ENCODE measurements at places on chromosomes 1 and 21. TPM values are rescaled to one million over a fixed set of nuclear protein-coding genes. Genes with fewer than 3 reads are reported as not detected.

DNA sequence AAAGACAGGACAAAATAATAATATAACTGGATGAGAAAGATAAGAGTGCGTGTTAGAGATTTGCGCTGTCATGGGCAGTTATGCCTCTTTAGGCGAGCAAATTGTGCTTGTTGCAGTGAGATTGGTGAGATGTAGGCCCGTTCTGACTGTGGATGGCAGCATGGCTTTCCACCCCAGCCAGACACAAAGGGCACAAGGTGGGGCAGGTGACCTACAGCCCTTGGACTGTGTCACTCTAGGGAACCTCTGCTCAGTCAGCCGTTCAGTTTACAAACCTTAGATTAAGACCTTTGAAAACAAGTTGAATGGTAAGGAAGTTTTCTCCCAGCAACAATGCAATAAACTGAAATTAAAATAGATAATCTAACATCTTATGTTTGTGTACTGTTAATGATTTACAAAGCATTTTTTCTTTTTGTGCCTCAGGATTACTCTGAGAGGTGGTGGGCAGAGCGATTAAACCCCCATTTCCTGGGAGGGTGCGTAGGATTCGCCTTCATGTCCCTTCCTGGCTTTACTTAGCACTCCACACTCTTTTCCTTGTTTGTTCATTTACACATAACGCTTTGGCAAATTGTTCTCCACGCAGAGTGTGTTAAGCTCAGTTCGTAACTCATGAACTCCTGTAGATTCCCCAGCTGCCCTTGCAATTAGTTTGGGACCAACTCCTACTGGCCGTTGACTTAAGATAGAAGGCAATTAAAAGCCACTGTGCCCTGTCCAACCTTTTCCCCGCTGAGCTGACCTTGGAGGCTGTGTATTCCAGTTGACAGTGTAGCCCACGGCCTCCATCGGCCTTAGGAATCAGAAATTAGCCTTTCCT, 58.1 kb upstream of the IGSF5 start:
- no peak overlapping the region for H3K4me3 ChIP-seq
- DNase-seq = no peak
- H3K36me3 ChIP-seq = no peaks in the 10 kb centered on the region
- no peaks in the 10 kb centered on the region for H3K27me3 ChIP-seq

GRCh38 chr1:34898330-34898761, 31.1 kb downstream of the DLGAP3 start:
- no peaks in the 10 kb centered on the region for H3K4me1 ChIP-seq
- H3K36me3 ChIP-seq = no peaks in the 10 kb centered on the region
- H3K27ac ChIP-seq = no peak overlapping the region
- H3K4me3 ChIP-seq = no peak overlapping the region
- H3K27me3 ChIP-seq = peaks cover 8% of the 10 kb centered on the region

DNA sequence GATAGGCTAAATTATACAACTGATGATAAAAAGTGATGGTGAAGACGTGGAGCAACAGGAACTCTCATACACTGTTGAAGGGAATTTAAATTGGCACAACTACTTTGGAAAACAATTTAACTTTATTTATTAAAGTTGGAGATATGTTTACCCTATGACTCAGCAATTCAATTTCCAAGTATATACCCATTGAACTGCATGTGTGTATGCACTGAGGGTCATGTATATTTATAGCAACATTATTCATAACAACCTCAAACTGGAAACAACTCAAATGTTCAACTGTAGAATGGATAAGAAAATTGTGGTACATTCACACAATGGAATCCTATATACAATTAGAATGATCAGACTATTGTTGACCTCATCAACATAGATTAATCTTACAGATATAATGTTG, 16.5 kb upstream of the BCAS2 start:
- H3K4me3 ChIP-seq = no peak overlapping the region
- no peak for DNase-seq
- peaks cover 6% of the 10 kb centered on the region for H3K27me3 ChIP-seq
- no peaks in the 10 kb centered on the region for H3K36me3 ChIP-seq

- peaks cover 28% of the 10 kb centered on the region for H3K4me1 ChIP-seq
- H3K27ac ChIP-seq = peak overlapping the region; percentile 57
- DNase-seq = peak; percentile 3
- H3K4me3 ChIP-seq = no peak overlapping the region
- peaks cover 15% of the 10 kb centered on the region for H3K27me3 ChIP-seq
- H3K36me3 ChIP-seq = peaks cover 14% of the 10 kb centered on the region
Observed at GRCh38 chr1:234271243-234271606, 102.0 kb upstream of the COA6 start.

- H3K4me1 ChIP-seq = peaks cover 87% of the 10 kb centered on the region
- peaks cover 73% of the 10 kb centered on the region for H3K36me3 ChIP-seq
- peak overlapping the region; percentile 47 for H3K4me3 ChIP-seq
Observed at GRCh38 chr1:12478612-12478985, 139.4 kb downstream of the DHRS3 start.

DNA sequence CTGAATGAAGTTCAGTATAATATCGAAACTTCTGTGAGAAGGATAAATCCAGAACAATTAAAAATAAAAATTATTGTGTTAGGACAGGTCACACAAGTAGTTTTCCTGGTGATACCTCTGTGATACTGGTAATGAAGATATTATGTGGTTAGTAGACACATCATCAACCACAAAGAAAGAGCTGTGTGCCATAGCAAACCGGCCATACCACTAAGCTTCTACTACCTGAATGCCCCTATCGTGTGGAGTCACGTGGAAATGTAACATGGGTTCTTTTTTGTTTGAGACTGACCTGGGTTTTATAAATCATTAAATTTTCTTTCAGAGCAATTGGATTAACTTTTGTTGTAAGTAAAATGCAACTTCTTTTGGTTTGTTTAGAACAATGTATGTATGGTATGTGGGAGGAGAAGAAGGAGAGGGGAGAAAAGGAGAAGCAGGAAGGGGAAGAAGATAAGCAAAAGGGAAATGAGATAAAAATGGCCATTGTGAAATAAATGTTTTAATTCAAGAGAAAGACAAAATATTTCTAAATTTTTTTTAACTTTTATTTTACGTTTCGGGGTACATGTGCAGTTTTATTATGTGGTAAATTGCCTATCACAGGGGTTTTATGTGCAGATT, 58.2 kb upstream of the LRRC8B start:
- H3K36me3 ChIP-seq = no peaks in the 10 kb centered on the region
- peaks cover 29% of the 10 kb centered on the region for H3K4me1 ChIP-seq
- no peak overlapping the region for H3K27ac ChIP-seq
- no peak overlapping the region for H3K4me3 ChIP-seq
- H3K27me3 ChIP-seq = peaks cover 67% of the 10 kb centered on the region
- no peak for DNase-seq

GRCh38 chr1:25500694-25501093, 42.7 kb upstream of the LDLRAP1 start:
- peaks cover 8% of the 10 kb centered on the region for H3K4me1 ChIP-seq
- H3K36me3 ChIP-seq = peaks cover 1% of the 10 kb centered on the region
- H3K4me3 ChIP-seq = no peak overlapping the region
- H3K27me3 ChIP-seq = no peaks in the 10 kb centered on the region
- H3K27ac ChIP-seq = no peak overlapping the region
- no peak for DNase-seq

DNA sequence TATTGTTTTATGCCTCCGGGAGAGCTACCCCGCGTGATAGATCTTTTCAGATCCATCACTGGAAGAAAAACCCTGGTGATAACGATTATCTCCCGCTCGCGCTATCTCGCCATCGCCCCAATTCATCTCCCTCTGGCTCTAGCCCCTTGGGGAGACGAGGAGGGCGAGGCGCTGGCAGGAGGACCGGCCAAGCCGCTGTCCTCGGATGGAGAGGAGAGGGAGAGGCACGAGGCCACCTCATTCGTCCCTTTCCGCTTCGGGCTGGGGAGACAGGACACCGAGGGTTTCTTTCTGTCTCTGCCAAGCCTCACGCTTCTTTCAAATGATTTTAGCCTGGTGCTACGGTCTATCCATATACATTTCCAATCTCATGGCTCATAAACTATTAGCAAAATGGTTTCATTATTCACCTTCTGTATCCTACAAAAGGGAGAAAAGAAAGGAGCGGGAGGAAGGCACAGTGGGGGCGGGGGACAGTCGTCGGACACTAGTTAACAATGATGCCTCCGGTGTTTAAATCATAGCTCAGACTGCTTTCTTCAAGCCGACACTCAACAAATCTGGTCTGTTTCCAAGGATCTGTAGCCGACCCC, 415.0 kb upstream of the ESRRG start:
- DNase-seq = no peak
- peaks cover 88% of the 10 kb centered on the region for H3K27me3 ChIP-seq
- no peak overlapping the region for H3K27ac ChIP-seq
- H3K36me3 ChIP-seq = peaks cover 3% of the 10 kb centered on the region
- H3K4me1 ChIP-seq = peaks cover 8% of the 10 kb centered on the region

- no peaks in the 10 kb centered on the region for H3K4me1 ChIP-seq
- no peak overlapping the region for H3K4me3 ChIP-seq
- no peaks in the 10 kb centered on the region for H3K27me3 ChIP-seq
- no peaks in the 10 kb centered on the region for H3K36me3 ChIP-seq
Observed at GRCh38 chr21:27954543-27955165, 987.8 kb upstream of the ADAMTS5 start.

GRCh38 chr1:100075773-100076172, 57.0 kb downstream of the SASS6 start:
- no peak for DNase-seq
- H3K27me3 ChIP-seq = no peaks in the 10 kb centered on the region
- H3K27ac ChIP-seq = peak overlapping the region; percentile 19
- H3K36me3 ChIP-seq = peaks cover 36% of the 10 kb centered on the region

- H3K4me3 ChIP-seq = no peak overlapping the region
- peaks cover 3% of the 10 kb centered on the region for H3K4me1 ChIP-seq
- no peak overlapping the region for H3K27ac ChIP-seq
- H3K36me3 ChIP-seq = no peaks in the 10 kb centered on the region
- no peak for DNase-seq
Observed at GRCh38 chr1:221979444-221980032, 237.6 kb upstream of the DUSP10 start.

GRCh38 chr1:117176579-117176978, 34.1 kb downstream of the VTCN1 start:
- no peaks in the 10 kb centered on the region for H3K27me3 ChIP-seq
- no peak overlapping the region for H3K4me3 ChIP-seq
- no peak for DNase-seq
- no peaks in the 10 kb centered on the region for H3K36me3 ChIP-seq

GRCh38 chr1:1678581-1679380, 13.8 kb downstream of the SLC35E2B start:
- H3K27ac ChIP-seq = peak overlapping the region; percentile 94
- H3K4me3 ChIP-seq = peak overlapping the region; percentile 76
- peaks cover 3% of the 10 kb centered on the region for H3K36me3 ChIP-seq
- H3K4me1 ChIP-seq = peaks cover 19% of the 10 kb centered on the region
- peak; percentile 67 for DNase-seq

- H3K27ac ChIP-seq = no peak overlapping the region
- no peaks in the 10 kb centered on the region for H3K27me3 ChIP-seq
- H3K4me1 ChIP-seq = peaks cover 8% of the 10 kb centered on the region
- H3K4me3 ChIP-seq = no peak overlapping the region
- no peaks in the 10 kb centered on the region for H3K36me3 ChIP-seq
Observed at GRCh38 chr1:183995322-183996039, 42.0 kb downstream of the COLGALT2 start.

DNA sequence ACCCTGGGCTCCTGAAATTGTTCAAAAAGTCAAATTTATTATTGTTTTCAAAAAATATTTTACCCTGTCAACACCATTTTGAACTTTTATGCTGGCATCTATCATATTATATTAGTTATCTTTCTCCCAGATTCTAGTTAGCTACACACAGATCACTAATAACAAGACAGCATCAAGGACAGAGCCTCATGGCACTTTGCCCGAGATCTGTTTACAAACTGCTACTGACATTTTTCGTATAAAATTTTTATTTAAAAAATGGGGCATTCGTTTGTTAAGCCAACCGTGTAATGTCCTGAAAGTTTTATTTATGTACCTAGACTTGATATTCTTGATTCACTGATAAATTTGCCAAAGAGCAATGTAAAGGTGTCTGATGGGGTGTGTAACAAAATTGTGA, 78.1 kb downstream of the PLPPR5 start:
- H3K36me3 ChIP-seq = no peaks in the 10 kb centered on the region
- DNase-seq = no peak
- no peaks in the 10 kb centered on the region for H3K4me1 ChIP-seq
- H3K27me3 ChIP-seq = no peaks in the 10 kb centered on the region
- no peak overlapping the region for H3K4me3 ChIP-seq

DNA sequence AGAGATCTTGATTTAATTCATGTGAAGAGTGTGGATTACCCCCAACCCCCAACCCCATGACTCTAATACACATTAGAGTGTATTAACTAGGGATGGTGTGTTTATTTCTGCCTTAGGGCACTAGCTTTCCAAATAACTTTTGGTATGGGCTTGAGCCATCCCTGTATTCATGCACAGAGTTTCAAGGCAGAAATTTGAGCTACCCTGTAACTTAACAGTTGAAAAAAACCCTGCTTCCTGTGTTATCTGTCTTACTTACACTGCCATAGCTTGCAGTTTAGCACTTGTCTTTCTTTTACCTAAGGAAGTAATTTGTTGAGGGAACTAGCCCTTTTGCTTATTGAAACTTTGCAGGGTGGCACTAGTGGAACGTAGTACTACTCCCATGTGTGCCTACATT, 6.3 kb downstream of the SRSF11 start:
- no peak for DNase-seq
- H3K27me3 ChIP-seq = no peaks in the 10 kb centered on the region
- no peak overlapping the region for H3K4me3 ChIP-seq
- H3K27ac ChIP-seq = peak overlapping the region; percentile 58

DNA sequence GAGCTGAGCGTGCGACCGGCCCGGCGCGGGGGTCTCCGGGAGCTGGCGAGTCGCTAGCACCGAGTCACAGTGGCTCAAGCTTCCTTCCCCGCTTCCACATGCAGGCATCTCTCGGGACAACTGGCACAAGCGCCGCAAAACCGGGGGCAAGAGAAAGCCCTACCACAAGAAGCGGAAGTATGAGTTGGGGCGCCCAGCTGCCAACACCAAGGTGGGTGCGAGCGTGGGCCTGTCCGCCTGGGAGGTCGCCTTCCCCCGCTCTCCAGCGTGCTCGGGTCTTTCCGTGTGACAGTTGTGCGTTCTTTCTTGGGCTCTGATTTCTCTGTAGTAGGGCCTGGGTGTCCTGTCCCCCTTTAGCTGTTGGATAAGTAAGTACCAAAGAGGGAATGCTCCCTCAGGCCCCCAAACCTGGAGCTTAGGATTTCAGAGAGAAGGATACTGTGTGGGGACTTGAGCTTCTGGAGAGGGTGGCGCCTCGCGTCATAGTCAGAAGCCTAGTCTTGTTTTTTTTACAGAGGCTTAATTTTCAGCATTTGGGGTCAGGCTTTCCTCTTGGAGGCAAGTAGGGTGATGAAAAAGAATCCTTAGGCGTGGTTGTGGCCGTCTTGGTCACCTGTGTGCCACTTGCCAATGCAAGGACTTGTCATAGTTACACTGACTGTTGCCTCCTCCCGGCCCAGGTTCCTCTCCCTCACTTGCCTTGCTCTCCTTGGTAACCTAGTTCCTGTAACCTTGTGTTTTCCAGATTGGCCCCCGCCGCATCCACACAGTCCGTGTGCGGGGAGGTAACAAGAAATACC, 790 bp downstream of the RPS8 start:
- peaks cover 33% of the 10 kb centered on the region for H3K4me1 ChIP-seq
- peak; percentile 37 for DNase-seq
- peak overlapping the region; percentile 97 for H3K27ac ChIP-seq
- peak overlapping the region; percentile 94 for H3K4me3 ChIP-seq

- no peak overlapping the region for H3K27ac ChIP-seq
Observed at GRCh38 chr1:212689196-212689725, 10.4 kb downstream of the BATF3 start.

OR2L5 gene
- total RNA-seq = not detected

LENEP gene
- not detected for total RNA-seq

USH2A gene
- not detected for total RNA-seq

FAM151A gene
- total RNA-seq = not detected

ZNF593OS gene
- not detected for total RNA-seq
